ENCODE measurements at places on chromosomes 5 and 9.

GRCh38 chr5:175382171-175382570, 61.8 kb downstream of the DRD1 start:
- DNase-seq = no peak

DNA sequence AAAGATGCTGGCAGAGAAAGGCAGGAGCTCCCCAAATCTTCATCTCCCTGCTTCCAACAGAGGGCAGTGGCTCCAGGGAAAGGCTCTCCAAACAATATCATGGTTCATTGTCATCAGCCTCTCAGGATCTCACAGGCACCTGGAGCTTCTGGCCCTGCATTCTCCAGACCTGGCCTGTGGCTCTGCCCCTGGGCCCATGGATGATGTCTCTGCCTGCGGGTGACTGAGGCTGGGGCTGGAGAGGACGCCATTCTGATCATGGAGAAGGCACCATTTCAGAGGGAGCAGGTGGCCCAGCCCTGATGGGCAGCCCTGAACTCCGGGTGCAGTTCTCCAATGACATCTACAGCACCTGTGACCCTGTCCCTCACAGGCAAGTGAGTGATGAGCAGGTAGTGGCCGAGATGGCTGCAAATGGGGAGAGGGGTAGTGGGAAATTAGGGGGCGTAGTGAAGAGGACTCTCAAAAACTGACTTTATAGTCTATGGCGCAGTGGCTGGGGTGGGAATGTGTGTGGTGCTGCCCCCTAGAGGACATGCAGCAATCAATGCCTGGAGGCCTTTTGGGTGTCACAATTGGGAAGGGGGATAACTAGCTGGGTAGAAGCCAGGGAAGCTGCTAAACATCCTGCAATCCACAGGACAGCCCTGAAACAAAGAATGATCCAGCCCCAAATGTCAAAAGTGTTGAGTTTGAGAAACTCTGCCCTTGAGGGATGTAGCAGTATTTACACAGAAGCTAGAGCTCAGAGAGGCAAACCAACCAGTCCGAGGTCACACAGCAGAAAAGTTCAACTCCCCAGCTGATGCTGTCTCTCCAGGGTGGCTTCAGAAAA, 3.2 kb downstream of the SH3PXD2B start:
- peak; percentile 51 for DNase-seq

DNA sequence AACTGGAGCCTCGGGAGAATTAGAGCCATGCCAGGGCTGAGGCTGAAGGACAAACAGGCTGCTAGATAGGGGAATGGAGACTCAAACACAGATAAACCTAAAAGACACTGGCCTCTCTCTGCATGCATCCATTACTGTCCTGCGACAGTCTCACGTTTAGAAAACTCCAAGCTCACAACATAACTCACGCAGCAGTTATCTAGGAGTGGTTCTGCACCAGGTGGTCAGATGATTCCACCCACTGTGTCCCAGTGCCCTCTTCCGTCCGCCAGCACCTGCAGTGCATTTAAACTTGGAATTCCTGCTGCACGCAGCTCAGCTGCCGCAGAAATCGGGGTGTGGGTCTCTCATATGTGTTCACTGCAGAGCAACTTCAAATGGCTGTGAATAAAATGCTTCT, 272.6 kb upstream of the IRX2 start:
- no peak for DNase-seq

- DNase-seq = no peak
Measured at GRCh38 chr9:124457079-124457886, 7.0 kb downstream of the ADGRD2 start.

DNA sequence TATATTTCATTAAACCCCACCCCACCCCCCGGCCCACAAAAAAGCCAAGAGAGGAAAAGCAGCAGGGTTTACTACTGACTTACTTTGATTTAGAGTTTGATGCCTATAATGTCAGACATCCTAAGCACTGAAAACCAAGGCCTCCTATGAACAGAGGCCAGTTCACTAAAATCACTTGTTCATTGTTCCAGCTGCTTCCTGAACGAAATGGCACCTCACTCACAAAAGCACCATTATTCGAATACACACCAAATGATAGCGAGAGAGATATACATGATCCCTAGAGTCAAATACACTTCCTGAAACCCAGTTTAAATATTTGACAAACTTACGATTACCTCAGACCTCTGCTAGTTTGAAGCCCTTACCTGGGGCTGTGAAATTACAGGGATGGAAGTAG, 66.6 kb downstream of the LPAR1 start:
- no peak for DNase-seq

DNA sequence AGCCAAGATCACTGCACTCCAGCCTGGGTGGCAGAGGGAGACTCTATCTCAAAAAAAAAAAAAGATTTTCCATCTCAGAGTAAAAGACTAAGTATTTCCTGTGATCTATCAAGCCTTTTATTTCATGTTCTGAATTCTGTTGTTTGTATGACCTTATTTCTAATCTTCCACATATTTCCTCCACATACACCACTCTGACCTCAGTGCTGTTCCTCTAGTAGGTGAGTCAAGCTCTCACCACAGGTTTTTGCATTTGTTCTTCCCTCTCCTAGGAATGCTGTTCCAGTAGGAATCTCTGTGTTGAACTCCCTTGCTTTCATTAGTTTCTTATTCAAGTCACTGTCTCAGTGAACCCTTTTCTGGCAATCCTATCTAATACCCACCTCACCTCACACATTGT, 68.1 kb downstream of the INVS start:
- no peak for DNase-seq

GRCh38 chr5:33711094-33711679, 180.6 kb downstream of the ADAMTS12 start:
- no peak for DNase-seq

- no peak for DNase-seq
Measured at GRCh38 chr5:59236448-59236847, 653.6 kb downstream of the RAB3C start.

- no peak for DNase-seq
Measured at GRCh38 chr5:3601911-3602782, 6.5 kb downstream of the IRX1 start.
